ENCODE measurements at places on chromosomes 11 and 22.

- DNase-seq, result no peak
Observed at GRCh38 chr22:20395181-20395906, 1.4 kb downstream of the ZNF74 start.

GRCh38 chr11:66297610-66298009 is 5.9 kb downstream of the TMEM151A start:
- no peak for DNase-seq

DNA sequence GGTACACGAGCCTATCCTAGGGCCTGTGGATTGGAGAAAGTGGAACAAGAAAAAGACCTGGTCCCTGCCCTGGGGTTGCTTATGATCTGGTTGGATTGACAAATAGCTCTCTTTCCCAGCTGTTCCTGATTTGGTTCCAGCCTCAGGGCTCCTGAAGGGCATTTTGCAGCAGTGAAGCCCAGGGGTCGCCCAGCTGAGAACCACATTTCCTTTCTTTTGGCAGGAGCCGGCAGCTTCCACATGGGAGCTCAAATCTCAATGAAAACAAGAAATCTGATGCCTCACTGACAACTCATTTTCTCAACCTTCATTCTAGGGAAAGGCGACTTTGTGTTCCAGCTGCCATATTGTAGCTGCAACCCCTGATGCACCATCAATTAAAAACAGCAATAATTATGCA is 140.6 kb upstream of the CADM1 start:
- DNase-seq, result no peak

DNA sequence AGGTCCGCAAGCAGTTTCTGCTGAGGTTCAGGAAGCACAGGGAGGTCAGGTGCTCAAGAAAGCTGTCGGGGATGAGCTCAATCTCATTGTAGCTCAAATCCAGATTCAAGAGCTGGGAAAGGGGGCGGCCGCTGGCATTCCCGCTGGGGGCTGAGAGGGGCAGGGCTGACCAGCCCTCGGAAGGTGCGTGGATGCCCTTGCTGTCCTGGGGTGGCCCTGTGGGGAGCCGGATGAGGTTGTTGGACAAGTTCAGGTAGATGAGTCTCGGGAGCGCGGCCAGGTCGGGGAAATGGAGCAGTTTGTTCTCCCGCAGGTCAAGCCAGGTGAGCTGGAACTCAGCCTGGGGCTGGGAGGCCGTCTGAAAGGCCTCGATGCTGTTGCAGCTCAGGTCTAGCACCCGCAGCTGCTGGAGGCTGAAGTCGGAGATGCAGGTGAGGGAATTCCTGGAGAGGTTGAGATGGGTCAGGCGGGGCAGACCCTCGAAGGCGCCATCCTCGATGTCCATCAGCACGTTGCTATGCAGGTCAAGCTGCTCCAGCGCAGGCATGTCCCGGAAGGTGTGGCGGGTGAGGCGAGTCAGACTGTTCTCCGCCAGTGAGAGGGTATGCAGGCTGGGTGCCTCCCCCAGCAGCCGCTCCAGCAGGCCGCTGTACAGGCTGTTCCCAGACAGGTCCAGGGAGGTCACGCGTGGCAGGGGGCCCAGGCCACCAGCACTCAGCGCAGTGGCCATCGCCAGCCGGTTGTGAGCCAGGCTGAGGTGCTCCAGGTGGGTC is 9.8 kb downstream of the LRRC32 start:
- no peak for DNase-seq

GRCh38 chr22:40955571-40955970 is 4.4 kb downstream of the RBX1 start:
- peak; percentile 36 for DNase-seq

GRCh38 chr11:33606762-33607161 is 93.9 kb downstream of the C11orf91 start:
- DNase-seq, result no peak

DNA sequence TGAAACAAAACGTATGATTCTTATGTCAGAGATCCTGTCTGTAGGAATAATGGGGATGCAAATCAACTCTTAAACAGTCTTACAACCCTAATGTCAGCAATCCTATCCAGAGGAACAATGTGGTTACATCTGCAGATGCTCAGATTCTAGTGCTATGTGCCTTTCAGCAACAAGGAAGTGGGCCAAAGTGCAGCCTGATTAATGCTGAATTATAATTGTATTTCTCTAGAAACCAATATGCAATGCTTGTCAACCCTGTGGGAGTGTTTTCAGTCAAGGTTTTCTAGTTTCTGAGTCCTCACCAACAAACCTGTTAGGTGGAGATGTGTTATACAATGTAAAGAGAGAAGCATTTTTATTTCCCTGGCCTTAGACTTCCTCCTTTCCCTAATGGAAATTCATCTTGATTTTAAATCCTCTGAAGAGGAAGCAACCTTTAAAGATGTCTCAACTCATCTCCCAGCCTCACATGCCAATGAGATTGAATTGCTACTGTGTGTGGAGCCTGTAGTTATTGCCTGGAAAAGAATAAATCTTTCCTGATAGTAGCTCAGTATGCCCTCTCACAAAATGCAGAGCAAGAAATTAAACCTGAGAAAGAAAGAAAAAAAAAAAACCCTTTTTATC is 26.2 kb upstream of the TMEM123 start:
- DNase-seq, result no peak

GRCh38 chr11:70525006-70525405 is 126.7 kb downstream of the CTTN start:
- DNase-seq, result no peak

DNA sequence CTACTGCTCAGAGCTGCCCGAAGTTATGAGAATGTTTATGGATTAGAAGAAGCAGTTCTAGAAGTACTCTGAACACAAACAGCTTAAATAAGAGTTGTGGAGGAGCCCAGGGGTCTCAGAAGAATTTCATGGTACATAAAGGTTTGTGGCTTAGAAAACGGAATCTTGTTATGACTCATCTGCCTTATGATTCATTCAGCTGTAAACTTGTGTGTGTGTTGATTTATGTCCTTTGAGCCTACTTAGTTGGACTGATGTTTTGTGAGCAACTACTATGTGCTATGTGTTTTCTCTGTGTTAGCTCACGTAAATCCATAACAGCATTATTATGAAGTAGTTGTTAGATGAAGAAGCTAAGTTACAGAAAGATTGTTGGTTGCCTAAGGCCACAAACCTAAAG is 203.7 kb downstream of the PGR start:
- DNase-seq, result peak; percentile 69

- peak; percentile 78 for DNase-seq
Observed at GRCh38 chr22:39316440-39317083, 2.9 kb downstream of the RPL3 start.

DNA sequence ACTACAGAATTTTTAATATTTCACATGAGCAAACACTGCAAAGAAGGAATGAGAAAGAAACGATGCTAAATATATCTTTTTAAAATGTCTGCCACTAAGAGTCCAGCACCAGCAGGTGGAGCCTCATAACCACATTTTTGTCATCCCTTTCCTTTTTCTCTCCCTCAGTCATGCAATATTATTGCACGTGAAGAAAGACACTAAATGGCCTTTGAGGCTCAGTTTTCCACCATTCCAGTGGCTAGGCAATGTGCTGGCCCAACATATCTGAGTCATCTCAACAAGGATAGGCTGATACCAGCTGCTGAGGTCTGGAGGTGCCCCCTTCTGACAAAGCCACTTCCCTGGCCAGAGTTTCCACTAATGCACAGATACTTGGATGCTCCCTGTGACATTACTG is 1.8 kb downstream of the ALKBH8 start:
- no peak for DNase-seq

DNA sequence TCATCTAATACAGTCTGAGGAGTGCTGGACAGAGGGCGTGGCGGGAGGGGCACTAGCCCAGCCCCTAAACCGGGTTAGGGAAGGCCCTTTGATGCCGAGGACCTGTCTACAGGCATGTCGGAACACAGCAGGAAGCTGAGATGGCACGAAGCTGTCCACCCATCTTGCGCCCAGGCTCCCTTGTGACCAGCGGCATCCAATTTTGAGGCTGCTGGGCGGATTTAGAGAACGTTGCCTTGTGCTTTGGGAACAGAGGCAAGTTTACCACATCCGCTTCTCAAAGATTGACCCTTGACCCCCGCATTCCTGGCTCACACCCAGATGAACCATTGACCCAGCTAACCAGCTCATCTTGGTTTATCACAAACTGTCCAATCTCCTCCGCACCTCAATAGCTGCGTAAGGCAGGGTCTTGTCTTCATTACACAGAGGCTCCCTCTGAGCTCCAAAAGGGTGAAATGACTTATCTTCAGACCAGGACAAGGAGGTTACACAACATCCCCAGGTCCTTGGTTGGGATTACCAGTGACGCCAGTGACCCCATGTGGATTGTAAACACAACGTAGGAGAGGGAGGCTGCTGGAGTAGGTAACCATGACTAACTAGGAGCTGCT is 4.5 kb downstream of the FAM83F start:
- peak; percentile 13 for DNase-seq

DNA sequence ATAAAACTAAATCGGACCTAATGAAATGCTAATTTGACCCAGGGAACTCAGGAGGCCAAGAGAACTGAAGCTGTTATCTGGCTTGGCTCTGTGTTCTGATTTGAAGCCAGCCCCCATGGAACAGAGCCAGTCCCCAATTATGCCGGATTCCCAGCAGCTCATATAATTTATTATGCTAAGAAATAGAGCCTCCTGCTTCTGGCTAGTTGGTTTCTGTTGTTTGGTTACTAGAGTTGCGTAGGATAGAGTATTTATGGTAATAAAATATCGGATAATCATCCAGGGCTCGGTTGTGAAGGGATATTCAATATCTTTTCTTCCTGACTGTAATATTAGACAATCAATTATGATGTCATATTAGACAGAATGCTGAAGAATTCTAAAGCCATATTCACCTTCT is 120.4 kb upstream of the TTC12 start:
- DNase-seq, result no peak

GRCh38 chr11:68373815-68374501 is 61.6 kb downstream of the LRP5 start:
- DNase-seq, result no peak

DNA sequence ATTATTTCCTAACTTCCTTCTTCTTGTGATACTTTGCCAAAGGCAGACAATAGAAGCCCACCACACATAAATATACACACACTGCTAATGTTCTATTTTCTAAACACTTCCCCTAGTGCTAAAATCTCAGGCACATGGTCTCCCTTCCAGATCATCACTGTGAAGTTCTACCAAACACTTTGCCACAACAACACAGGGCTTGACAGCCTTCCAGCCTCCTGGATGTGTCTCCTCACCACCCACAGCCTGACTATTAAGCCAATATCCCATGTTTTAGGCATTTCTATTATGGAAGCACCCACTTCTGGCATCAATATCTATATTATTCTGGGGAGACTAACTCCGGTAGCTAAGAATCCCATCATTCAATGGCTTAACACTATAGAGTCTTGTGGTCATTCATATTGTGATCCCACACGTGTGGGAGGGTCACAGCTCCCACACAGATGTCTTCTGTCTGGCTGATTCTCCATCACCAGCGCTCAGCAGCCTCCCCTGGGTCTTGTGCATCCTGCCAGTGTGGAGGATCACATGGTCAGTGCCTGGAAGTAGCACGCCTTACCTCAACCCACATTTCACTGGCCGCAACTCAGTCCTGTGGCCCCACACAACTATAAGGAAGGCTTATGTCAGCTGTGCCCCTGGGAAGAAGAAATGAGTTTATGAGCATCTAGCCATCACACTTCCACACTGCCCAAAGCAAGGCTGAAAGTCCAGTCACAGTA is 29.0 kb downstream of the SPATA19 start:
- no peak for DNase-seq

GRCh38 chr11:46360878-46361277 is 13.6 kb downstream of the DGKZ start:
- no peak for DNase-seq

DNA sequence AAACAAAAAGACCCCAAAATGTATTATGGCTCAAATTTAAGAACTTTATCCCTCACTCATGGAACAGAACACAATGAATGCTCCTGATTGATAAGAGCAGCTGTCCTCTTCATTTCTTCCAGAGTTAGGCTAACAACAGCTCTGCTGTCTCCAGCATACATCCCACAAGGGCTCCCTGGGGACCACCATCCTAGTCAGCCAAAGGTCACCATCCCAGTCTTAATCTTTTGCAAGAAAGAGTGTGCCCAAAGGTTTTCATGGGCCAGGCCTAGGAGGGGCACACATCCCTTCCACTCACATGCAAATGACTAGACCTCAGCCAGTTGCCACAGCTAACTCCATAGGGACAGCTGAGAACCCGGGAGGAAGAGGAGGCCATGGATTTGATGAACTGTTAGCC is 555.3 kb downstream of the BUD13 start:
- DNase-seq, result no peak

GRCh38 chr11:32855601-32856000 is 25.9 kb downstream of the PRRG4 start:
- no peak for DNase-seq

DNA sequence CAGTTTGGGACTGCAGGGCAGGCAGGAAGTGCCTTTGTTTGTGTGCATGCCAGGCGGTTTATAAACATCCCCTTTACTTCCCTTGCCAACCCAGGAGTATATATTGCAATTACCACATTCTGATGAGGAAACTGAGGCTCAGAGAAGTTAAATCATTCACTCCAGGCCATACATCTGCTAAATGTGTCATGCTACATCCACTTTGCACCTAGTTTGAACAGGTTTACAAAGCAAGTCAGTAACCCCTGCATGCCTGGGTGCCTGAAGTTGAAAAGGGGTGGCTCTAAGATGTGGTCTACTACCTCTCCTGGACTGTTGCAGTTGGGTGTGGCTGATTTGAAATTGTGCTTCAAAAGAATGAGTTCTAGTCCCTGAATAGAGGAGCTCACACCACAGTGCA is 23.6 kb downstream of the FLI1 start:
- DNase-seq, result no peak

DNA sequence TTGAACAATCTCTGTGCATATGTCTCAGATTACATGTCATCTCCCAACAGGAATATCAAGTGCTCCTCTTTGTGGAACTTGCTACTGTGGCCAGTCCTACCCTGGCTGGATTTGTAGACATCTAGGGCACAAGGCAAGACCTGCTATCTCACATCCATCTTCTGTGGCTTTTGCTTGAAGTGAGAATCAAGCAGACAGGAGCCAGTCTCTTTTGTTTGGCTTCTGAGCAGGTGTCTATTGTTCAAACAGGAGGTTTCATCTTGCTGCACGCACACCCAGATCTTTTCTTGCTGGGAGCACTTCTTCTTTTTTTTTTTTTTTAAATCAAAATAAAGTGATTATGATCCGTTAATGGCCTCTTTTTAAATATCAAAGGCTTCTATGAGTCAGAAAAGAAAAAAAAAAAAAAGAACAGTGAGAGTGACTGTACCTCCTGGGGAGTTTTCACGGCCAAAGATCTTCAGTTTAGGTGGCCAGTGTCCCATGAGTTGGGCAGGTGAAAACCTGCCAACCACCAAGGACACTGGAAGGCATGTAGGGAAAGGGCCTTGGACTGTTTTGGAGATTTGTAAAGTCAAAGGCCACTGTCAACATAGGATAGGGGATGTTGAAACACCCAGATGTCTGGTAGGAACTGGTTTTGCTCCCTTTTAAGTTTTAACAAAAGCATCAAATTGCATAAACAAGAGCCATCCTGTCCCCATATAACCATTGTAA is 78.1 kb downstream of the CD44 start:
- DNase-seq, result no peak
